NCI-H2171 treated with DMSO at 0.1 percent for 48 hours (cell line): ENCODE measurements at places on chromosomes 12 and 14.

GRCh38 chr14:54766276-54767138, 136.1 kb downstream of the GCH1 start:
- DNase-seq = no peak

DNA sequence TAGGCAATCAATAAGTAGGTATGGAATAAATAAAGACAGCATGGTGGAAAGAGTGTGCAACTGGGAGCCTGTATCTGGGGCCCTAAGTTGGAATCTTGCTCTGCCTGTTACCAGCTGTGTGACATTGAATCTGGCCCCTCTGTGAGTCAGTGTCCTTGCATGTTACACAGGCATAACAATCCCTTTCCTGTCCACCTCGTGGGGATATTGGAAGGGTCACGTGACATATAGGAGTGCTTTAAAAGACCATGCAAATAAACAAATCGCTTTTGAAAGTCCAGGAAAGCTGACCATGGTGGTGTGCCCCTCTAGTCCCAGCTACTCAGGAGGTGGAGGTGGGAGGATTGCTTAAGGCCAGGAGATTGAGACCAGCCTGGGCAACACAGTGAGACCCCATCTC, 51.1 kb upstream of the VRK1 start:
- DNase-seq = no peak

DNA sequence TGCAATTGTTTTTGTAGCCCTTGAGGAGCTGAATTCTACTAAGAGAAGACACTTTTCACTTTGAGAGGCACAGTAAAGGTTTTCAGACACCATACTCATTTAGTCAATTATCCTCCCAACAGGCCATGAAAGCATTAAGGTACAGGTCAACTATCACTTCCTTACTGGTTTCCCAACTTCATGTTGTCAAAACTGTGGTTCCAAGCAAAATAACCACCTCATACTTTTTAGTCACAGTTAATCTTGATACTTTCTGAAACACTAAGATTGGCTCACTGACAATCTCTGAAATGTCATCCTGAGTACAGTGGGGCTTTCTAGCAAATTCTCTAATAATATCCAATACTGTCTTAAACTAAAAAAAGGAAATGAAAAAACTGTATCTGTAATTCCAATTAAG, 71.7 kb downstream of the SLC2A13 start:
- no peak for DNase-seq

DNA sequence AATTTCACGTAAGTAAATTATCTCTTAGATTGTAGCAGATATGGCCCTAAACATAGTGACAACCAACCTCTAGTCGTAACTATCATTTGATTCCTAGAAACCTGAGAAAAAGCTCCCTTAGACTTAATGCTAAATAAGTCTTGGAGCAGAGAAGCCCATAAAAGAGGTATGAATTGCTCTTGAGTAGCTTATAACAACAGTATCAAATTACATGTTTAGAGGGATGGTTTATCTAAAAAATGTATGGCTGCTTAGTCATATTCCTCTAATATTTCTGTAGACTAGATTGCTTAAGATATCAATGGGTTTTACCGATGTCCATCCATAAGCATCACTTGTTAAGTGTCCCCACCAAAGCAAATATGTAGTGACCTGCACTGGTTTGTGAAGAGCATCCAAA, 259.7 kb downstream of the NELL2 start:
- DNase-seq = no peak

- DNase-seq = no peak
Observed at GRCh38 chr14:72617391-72618031, 276.4 kb downstream of the DPF3 start.

GRCh38 chr14:32572867-32573150, 243.7 kb downstream of the AKAP6 start:
- no peak for DNase-seq

DNA sequence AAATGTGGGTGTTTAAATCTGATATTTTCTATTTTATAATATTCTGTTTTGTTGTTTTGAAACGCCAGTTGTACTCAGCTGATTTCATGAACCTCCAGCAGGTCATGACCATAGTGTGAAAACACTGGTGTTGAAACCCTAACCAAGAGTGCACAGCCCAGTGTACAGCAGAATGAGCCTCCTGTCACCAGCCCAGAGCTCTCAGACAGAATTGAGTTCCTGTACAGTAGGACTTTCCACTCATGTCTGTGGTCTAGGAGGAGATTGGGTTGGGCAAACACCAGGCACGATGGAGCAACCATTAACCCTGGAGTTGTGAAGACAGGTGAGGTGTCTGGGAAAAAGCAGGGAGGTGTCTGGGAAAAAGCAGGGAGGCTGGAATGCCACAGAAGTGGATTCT, 908.8 kb downstream of the VRK1 start:
- no peak for DNase-seq

- no peak for DNase-seq
Observed at GRCh38 chr12:65825507-65826352, 1.4 kb downstream of the HMGA2 start.

- DNase-seq = no peak
Observed at GRCh38 chr14:99080306-99080705, 191.7 kb downstream of the BCL11B start.

DNA sequence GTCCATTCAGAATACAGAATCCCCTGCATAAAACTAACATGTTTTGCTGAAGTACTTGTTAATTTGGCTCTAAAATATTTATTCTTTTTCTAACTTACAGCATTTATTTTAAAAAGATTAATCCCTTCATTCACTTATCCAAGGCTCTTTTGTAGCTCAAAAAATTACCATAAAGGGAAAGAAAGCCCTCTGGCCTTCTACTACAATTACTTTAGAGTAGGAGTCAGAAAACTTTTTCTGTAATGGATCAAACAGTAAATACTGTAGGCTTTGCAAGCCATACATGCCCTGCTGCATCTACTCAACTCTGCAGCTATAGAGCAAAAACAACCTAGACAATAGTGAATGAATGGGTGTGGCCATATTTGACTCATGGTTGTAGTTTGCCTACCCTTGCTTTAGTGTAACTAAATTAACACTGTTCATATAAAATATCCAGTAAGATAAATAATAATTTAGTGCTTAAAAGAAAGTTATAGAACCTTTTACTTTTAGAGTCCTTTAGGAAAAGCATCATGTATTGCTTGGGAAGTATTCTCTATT, 74.2 kb upstream of the ZFP36L1 start:
- no peak for DNase-seq

DNA sequence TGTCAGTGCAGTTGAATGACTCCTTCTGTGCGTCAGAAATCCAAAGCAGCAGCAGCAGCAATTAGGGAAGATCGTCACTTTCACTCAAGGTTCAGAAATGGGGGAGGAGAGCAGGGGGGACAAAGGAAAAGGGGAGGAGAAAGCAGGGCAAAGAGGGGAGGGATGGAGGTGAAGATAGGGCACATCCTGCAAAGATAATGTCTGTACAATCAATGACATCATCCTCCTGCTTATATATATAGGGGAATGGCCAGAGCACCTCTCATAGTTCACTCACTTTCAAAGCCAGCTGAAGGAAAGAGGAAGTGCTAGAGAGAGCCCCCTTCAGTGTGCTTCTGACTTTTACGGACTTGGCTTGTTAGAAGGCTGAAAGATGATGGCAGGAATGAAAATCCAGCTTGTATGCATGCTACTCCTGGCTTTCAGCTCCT, at the start of gene NTS:
Gene NTS (plus strand): TSS at position 265 of the 431 bp plus-strand sequence. CDS start 109 bp downstream, at position 374.
- DNase-seq = no peak

DNA sequence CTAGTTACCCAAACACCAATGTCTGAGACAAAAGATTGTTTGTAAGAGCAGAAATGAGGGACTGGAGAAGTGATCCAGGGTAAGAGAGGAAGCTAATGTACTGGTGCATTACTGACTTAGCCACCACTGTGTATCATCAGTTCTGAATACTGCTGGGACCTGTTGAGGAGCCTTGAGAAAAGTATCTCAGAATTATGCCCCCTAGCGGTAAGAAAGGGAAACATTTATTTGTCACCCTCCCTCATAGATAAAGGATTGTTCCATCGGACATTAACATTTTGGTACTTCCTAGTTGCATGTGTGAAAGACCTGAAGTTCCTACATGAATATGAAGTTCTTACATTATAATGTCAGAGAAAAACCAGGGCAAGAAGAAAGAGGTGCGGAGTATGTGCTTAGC, 612.5 kb downstream of the FSCB start:
- DNase-seq = peak; percentile 29

GRCh38 chr14:33432407-33433023, 493.8 kb downstream of the NPAS3 start:
- peak; percentile 47 for DNase-seq

GRCh38 chr12:46108721-46109120, 118.3 kb upstream of the SCAF11 start:
- DNase-seq = no peak

- no peak for DNase-seq
Observed at GRCh38 chr12:57093415-57094207, 4.7 kb downstream of the NAB2 start.

DNA sequence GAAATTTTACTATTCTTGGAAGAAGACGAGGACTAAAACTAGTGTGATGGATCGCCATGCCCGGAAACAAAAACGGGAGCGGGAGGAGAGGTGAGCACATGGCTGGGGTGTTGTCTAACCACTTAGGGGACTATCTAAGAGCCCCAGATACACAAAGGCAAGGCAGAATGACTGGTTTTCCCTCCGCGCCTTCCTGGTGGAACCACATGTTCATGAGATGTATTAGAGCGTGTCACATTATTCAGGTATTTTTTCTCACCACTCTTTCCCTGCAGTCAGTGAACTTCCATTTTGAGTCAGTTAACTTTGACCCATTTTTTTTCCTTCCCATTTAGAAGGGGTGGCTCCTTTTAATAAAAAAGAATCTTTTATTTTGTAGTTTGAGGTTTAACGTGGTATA, 68.8 kb upstream of the TRAF3 start:
- no peak for DNase-seq

DNA sequence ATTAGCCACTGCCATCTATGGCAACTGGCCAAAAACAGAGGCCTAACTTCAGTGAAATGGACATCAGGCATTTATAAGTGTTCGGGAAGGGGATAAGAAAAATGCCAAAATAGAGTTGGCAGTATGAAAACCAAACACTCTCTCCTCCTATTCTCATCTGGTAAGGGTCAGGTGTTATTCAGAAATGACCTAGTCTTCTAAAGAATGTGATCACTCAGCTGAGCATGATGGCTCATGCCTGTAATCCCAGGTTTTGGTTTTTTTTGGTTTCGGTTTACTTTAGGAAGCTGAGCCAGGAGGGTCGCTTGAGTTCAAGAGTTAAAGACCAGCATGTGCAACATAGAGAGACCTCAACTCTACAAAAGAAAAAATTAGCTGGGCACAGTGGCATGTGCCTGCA, 170.3 kb downstream of the GRIN2B start:
- DNase-seq = no peak

DNA sequence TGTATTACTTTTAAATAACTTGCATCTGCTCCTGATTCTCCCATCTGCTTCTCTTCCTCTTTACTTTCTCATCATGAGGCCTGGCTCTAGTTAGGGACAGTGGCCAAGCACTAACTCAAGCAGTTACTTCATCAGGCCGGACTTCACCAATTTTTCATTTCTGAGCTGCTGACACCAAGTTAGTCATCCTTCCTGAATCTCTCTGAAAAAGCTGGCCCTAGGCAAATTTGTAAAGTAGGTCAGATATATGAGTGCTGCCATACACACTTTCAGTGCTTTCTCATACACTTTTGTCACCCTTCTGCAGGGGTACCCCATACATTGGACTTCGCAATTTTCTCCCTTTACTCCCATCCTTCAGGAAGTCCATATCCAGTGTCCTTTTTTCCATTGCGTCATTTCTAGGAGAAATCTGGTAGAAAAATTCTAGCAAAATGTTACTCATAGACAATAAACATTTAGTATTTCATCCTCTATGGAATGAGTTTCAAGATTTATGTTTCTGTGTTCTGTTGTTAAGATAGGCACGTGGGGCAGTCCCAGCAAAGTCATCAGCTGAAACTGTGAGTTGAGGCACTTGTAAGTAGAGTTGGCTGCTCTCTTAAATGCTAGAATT, 276.8 kb upstream of the TMPO start:
- no peak for DNase-seq

GRCh38 chr14:104392001-104392395, 187.6 kb upstream of the C14orf180 start:
- DNase-seq = no peak

GRCh38 chr14:95163132-95163531, 5.8 kb upstream of the DICER1 start:
- no peak for DNase-seq

- DNase-seq = no peak
Observed at GRCh38 chr12:122513660-122514059, 12.9 kb upstream of the ZCCHC8 start.

DNA sequence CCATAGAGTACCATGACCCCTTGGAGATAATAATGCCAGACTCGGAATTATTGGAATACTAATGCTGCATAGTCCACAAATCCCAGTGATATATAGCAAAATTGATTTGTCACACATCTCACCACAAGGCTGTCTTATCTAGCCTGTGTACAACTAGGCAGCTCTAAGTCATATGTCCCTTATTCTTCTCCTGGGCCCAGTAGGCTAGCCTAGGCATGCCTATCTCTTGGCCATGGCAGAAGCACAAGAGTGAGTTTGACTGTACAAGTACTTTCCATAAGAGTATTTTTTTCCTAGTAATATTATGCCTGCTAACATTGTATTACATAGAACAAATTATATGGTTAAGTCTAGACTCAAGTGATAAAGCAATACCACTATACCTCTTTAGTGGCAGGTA, 1122.1 kb upstream of the SEL1L start:
- DNase-seq = peak; percentile 8

DNA sequence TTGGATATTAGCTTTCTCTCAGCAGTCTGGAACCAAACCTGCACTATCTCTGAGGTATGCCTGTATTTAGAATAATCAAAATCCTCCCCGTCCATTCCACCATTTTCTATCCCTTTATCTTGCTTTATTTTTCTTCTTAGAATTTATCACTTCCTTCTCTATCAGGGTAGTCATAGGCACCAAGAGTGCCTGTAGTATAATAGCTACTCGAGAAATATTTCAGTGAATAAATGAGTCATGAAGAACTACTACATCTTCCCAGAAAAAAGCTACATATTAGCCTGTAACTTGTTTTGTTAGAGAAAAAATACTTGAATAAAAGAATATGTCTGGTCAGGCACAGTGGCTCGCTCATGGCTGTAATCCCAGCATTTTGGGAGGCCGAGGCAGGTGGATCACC, 4.3 kb downstream of the SLC2A14 start:
- no peak for DNase-seq

DNA sequence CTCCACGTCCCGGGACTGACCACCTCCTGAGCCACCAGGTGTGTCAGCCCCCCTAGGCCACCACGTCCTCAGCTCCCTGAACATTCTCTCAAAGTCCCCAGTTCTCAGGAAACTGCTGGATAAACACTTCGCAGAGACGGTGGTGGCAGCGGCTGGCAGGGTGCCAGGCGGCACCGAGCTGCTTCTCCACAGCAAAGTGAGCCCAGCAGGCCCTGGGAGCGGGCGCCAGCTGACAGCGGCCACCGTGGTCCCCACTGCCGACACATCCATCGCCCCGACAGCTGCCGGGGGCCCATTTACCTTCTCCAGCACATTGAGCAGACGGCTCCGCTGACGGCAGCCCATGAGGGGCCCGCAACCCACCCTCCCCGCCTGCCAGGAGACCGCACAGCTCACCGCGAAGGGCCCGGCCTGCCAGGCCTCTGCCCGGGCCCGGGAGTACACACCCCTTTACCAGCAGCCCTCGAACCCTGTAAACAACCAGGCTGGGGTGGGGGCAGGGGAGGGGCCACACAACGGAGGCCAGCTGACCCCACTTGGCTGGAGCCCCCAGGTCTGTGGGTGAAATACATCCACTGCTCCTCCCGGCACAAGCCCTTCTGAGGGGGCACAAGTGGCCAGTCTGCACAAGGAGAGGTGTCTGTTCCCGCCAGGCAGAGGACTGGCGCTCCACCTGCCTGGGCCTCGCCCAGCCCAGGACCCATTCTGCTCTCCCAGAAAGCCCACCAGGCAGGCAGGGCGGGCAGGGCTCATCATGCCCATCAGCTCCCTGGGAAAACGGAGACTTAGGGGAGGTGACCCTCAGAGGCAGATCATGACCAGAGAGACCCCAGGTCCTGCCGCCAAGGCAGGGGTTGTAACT, 10.5 kb downstream of the AKT1 start:
- peak; percentile 88 for DNase-seq
